ENCODE measurements at places on chromosomes 4 and X. TPM values are rescaled to one million over a fixed set of nuclear protein-coding genes. Genes with fewer than 3 reads are reported as not detected.

GRCh38 chr4:56247646-56248045 is 139.6 kb downstream of the AASDH start:
- no peak for DNase-seq

- no peak for DNase-seq
Observed at GRCh38 chr4:95761871-95762270, 78.0 kb upstream of the PDHA2 start.

DNA sequence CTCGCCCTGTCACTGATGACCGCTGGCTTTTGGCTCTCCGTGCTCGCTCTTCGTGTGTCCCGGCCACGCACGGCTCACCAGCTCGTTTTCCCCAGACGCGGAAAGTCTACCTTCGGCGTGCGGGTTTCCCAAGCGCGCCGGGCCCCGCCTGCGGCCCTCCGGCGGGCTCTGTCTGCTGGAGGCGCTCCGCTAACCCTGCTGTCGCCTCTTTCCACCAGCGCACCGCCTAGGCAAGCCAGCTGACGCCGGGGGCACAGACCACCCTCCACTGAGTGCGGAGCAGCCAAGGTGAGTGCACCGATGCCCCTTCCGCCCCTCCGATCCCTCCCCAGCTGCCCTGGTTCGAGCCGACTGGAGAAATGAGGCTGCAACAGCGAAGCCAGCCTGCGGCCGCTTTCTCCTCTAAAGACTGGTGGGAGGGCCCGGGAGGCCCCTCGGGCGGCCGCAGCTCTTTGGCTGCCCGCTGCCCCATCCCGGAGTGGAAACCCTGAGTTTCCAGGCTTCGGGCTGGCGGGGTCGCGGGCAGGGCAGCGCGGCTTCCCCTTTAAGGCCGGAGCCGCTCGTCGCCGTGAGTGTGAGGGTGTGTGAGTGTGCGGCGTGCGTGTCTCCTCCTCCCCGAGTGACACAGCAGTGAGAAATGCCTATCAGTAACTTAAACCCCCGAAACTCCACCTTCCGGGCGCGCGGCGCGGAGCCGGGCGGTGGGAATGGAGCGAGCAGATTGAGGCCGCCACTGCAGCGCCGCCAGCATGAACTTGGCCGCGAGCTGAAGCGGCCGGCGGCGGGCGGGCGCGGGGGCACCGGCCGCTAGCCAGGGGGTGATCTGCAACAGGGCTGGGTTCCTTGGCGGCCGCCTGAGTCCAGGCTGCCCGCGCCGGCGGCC is at the start of gene MAMLD1:
Gene MAMLD1 (plus strand): TSS at position 719 of the 883 bp plus-strand sequence. CDS start 82,200 bp downstream, outside the sequence.
- no peak for DNase-seq

DNA sequence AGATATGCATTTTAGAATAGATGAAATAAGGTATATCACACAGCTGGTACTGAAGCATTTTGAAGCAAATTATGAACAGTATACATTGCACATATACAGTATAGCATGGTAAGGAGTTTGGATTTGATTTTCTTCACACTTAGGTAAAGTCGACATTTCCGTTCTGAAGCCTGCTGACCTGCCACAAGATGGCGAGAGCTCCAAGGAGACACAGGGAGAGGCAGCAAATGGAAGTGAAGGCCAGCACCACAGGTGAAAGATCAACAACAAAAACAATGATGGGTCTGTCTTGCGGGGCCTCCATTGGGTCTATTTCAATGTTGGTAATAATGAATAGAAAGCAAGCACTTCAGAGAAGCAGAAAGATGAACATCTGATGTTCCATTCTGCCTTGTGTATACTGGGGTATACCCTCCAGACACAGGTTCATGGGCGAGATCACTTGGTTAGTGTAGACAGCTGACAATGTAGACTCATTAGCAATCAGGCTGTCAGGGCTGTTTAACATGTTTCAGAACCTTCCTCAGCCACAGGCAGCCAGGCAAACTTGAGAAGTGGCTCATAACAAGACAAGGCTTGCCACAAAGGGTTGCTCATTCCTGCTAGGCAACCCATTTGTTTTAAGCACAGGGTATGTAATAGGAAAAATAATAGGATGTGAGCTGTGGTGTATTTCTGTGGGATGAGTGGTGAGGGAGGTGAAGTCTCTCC is 21.4 kb upstream of the NOX1 start:
- no peak for DNase-seq

DNA sequence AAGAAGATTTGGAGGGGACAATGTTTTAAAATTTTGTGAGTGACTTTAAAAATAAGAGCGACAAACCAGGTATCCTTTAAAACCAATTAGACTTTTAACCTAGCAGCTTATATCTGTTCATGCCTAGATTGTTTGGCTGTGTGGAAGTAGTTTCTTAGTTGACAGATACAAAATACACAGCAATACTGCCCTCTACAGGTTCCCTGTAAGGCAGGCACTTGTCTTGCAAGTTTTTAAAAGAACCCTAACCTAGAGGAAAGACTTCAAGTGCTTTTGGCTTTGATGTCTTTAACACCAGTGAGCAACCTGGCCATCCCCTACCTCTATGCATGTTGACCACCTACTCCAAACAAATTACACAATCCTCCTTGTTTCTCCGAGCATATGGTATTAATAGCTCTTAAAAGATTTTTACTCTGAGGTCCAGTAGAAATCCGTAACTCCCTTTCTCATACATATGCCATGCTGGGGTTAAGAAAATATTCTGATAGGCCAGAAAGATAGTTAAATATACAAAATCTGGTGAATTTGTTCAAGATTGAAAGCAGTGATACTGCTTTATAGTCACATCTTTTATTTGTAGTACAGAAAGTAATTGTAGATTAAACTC is 273.0 kb downstream of the ARHGAP24 start:
- DNase-seq, result no peak

- DNase-seq, result no peak
Observed at GRCh38 chr4:64821219-64821976, 412.1 kb upstream of the TECRL start.

- no peak for DNase-seq
Observed at GRCh38 chr4:61049018-61049417, 151.1 kb upstream of the ADGRL3 start.

DNA sequence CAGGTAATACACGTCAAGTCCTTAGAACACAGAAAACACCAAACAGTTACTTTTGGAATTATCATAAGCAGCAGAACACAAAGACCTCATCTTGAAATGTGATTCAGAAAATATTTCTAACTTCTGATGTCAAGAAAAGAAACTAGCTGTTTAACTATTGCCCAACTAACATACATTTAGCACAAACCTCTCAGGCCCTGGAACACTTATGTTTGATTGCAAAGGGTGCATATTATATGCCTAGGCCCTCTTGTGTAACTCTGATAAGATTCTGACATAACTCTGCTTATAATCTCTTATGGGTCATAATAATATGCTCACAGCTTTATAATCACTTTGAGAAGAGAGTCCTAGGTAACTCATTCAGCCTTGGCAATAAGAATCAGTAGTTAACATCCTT is 62.6 kb downstream of the TBC1D9 start:
- no peak for DNase-seq

DNA sequence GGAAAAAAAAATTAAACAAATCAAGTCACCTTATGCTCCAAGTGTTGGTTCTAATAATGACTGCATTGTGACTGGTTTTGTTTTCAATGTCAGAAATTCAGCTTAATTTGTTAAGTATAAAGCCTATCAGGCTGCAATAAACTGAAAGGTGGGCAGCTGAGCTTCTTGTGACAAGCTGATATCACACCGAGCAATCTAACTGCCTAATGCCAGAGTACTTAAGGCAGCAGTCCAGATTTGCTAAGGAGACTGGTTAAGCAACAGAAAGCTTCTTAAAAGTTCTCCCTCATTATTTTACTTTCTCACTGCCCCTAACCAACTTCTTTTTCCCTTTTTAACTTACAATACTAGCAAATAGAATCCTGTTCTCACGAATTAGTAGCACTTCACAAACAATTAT is 201.0 kb downstream of the MAB21L2 start:
- DNase-seq, result no peak

GRCh38 chr4:1728061-1728980 is 7.0 kb downstream of the TACC3 start:
- DNase-seq, result no peak

- DNase-seq, result no peak
Observed at GRCh38 chrX:101057093-101057714, 5.3 kb upstream of the TRMT2B start.

GRCh38 chrX:18898091-18898490 is 85.8 kb downstream of the PHKA2 start:
- no peak for DNase-seq

DNA sequence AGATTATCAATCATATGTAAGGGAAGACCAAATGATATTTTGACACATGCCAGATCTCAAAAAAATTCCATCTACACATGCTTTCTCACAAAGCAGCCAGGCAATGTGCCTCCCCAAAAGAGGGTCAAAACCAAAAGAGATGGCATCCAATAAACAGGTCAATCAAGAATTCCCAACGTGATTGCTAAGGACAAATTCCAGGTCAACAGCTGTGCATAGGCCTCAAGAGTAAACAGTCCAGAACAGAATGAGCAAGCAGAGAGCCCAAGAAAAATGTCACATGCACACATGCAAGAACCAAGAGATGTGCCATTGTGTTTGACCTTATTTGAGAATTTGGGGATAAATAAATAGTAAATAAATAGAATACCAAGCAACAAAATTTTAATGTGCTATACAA is 136.7 kb downstream of the APBB2 start:
- DNase-seq, result no peak

DNA sequence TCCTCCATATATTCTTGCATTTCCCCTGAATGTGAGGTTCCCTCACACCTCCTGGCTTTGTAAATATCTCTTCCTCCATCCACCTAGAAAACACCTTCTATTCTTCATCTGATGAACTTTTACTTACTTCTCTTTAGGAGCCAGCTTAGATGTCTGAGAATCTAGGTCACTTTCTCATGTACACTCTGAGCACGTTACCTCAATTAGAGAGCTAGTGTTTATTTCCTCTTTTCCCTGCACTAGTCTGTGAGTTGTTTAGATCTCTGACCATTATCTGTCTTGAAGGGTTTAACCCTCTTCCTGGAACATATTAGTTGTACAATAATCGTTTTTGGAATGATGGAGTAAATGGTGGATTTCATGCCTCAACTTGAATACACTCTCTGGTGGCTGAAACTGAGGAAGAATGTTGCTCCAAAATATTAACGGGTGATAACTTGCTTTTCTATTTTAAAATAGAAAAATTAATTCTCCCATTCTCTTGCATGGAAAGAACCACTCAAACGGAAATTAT is 8.5 kb upstream of the NEIL3 start:
- no peak for DNase-seq

DNA sequence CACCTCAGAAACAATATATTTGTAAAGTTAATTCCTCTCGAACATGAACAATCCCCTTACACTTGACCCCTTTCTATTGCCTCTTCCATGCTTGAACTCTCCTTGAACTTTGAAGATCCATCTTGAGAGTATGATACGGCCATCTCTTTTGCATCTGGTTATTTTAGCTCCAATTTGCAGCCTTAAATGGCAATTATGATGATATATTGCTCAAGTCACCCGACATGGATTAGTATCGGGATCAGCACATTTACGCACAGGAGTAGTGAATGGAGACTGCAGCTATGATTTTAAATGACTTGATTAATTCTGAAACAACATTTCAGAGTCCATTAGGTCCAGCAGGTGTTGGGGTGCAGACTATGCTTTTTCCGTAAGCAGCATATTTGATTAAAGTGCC is 143.8 kb upstream of the PAQR3 start:
- DNase-seq, result no peak

DNA sequence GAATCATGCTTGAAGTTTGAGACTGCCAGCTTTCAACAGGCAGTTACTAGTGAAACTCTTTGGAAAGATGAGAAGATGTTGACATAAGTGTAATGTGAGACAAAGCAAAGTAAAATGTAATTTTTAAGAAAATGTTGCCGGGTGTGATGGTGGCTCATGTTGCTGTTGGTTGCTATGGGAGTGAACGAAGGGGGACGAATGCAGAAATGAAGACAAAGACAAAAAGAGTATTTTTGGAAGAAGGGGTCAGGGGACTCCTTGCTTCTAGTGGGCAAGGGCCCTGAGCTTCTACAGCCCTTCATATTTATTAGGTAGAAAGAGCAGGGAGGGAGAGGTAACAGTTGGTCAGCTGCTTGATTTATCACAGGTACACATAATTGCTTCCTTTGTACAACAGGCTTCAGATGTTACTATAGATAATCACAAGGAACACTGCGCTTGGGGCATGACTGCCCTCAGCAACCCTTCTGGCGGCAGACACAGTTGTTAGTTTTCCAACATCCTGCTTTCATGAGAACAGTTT is 11.9 kb upstream of the UGDH start:
- DNase-seq, result no peak

DNA sequence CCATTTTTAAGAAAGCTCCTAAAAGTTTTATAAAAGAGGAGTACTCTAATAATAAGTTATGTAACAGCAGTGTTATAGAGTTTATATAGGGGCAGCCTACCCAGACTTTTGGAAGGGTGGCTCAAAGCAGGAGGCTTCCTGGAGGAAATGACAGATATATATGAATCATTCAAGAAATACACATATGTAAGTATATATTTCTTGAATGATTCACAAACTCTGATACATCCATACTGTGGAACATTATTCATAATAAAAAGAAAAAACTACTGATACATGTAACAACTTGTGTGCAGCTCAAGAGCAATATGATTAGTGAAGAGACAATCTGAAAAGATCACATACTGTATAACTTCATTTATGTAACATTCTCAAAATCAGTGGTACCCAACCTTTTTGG is 166.2 kb downstream of the WDFY3 start:
- DNase-seq, result no peak

GRCh38 chr4:105755375-105755774 is 46.8 kb downstream of the GSTCD start:
- DNase-seq, result no peak

DNA sequence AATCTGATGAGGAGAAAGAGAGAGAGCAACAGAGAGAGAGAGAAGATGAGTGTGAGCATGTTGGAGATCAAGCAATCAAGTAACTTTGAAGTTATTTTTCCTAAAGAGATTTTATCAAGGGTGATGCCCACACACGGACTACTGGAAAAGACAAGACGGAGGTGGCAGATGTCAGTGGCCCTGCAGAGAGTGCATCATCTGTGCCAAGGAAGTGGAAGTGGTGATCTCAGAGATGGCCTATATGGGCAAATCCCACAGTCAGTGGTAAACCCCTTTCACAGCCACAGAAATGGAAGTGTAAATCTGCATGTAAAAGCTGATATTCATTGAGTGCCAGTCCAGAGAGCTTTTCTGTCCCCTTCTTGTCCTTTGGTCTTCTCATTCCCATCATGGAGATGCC is 577.2 kb upstream of the AADAT start:
- no peak for DNase-seq

- DNase-seq, result no peak
Observed at GRCh38 chrX:9195199-9195880, 161.4 kb upstream of the FAM9B start.

The FDCSP gene
- polyA plus RNA-seq, result not detected

The ZXDB gene
- polyA plus RNA-seq, result 4.4 TPM

The ZNF157 gene
- 0.02 TPM for polyA plus RNA-seq

The MAGEC3 gene
- polyA plus RNA-seq, result 0.06 TPM

The TCEAL6 gene
- not detected for polyA plus RNA-seq

The ADRA2C gene
- 0.20 TPM for polyA plus RNA-seq

The CSAG1 gene
- polyA plus RNA-seq, result not detected

The CT83 gene
- not detected for polyA plus RNA-seq

The DMD gene
- polyA plus RNA-seq, result 12.5 TPM

The PHEX gene
- 0.17 TPM for polyA plus RNA-seq

Measured in BJ (cell line).